ENCODE measurements at places on chromosomes 2 and 18. TPM values are rescaled to one million over a fixed set of nuclear protein-coding genes. Genes with fewer than 3 reads are reported as not detected.

BOLL gene
- total RNA-seq = not detected

DRC1 gene
- total RNA-seq = 0.07 TPM

ITGA4 gene
- 53.7 TPM for total RNA-seq

RESP18 gene
- not detected for total RNA-seq

DNAH6 gene
- 0.13 TPM for total RNA-seq

RND3 gene
- 647 TPM for total RNA-seq

EHBP1 gene
- total RNA-seq = 61.9 TPM

SULT1C2 gene
- total RNA-seq = 0.23 TPM

GRHL1 gene
- total RNA-seq = 0.33 TPM

CIDEA gene
- 0.13 TPM for total RNA-seq

GALNT5 gene
- 146 TPM for total RNA-seq

TTR gene
- not detected for total RNA-seq

CASP10 gene
- 6.8 TPM for total RNA-seq

C2orf78 gene
- total RNA-seq = not detected

MOB4 gene
- total RNA-seq = 28.2 TPM

FOXI3 gene
- not detected for total RNA-seq

ARHGEF33 gene
- total RNA-seq = 0.43 TPM

ADCYAP1 gene
- total RNA-seq = not detected

ADAM17 gene
- total RNA-seq = 51.7 TPM

DSC2 gene
- total RNA-seq = 0.07 TPM

SNORC gene
- 1.6 TPM for total RNA-seq

TP53I3 gene
- 25.8 TPM for total RNA-seq

BMP10 gene
- total RNA-seq = not detected

Measured in smooth muscle cell of the pulmonary artery (primary cell).